T-cell (primary cell): ENCODE measurements at places on chromosomes 5 and 9. TPM values are rescaled to one million over a fixed set of nuclear protein-coding genes. Genes with fewer than 3 reads are reported as not detected.

GRCh38 chr9:121718084-121718483 is 66.7 kb downstream of the DAB2IP start:
- no peak overlapping the region for H3K4me3 ChIP-seq
- no peak for DNase-seq
- H3K27ac ChIP-seq, result no peak overlapping the region
- H3K27me3 ChIP-seq, result no peaks in the 10 kb centered on the region

- no peaks in the 10 kb centered on the region for H3K36me3 ChIP-seq
- H3K27ac ChIP-seq, result no peak overlapping the region
- no peak for DNase-seq
Observed at GRCh38 chr5:56211298-56211865, 21.7 kb downstream of the ANKRD55 start.

DNA sequence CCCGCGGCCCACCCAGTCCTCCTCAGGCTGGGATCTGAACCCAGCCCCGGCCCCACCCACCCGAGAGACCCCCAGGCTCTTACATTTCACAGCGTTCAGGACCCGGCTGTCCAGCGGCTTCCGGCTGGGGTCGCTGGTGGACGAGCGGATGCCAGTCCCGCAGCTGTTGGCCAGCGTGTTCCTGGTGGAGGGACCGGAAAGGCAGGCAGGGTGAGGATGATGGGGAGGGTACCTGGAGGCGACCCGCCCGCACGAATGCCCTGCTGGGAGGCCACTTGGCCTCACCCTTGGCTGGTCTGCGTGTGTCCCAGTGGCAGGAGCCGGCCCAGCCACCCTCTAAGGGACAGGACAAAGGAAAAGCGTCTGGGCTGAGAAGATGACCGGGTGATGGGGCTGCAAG is 51.9 kb upstream of the UBAC1 start:
- H3K4me1 ChIP-seq, result no peaks in the 10 kb centered on the region
- no peak overlapping the region for H3K4me3 ChIP-seq
- no peaks in the 10 kb centered on the region for H3K27me3 ChIP-seq
- DNase-seq, result no peak

COMMD10 gene
- total RNA-seq, result 36.9 TPM

SV2C gene
- 0.03 TPM for total RNA-seq
